Osteocyte (in vitro differentiated cells): ENCODE measurements at places on chromosomes 2 and 18. TPM values are rescaled to one million over a fixed set of nuclear protein-coding genes. Genes with fewer than 3 reads are reported as not detected.
A peak's percentile ranks its signal among the peaks of the same experiment; 100 is the strongest.

- DNase-seq: peak; percentile 72
- H3K27ac ChIP-seq: no peak overlapping the region
- H3K27me3 ChIP-seq: no peaks in the 10 kb centered on the region
Observed at GRCh38 chr2:128258218-128258617, 60.5 kb downstream of the HS6ST1 start.

- no peak for DNase-seq
- peaks cover 3% of the 10 kb centered on the region for H3K4me1 ChIP-seq
- H3K27me3 ChIP-seq: peaks cover 7% of the 10 kb centered on the region
- no peaks in the 10 kb centered on the region for H3K36me3 ChIP-seq
- no peak overlapping the region for H3K27ac ChIP-seq
- H3K4me3 ChIP-seq: no peak overlapping the region
Observed at GRCh38 chr2:8607606-8608005, 74.2 kb upstream of the ID2 start.

GRCh38 chr2:73827018-73827417 lies 1.7 kb upstream of the STAMBP start:
- H3K4me1 ChIP-seq: peaks cover 29% of the 10 kb centered on the region
- H3K27ac ChIP-seq: no peak overlapping the region
- H3K36me3 ChIP-seq: peaks cover 2% of the 10 kb centered on the region
- no peak for DNase-seq

DNA sequence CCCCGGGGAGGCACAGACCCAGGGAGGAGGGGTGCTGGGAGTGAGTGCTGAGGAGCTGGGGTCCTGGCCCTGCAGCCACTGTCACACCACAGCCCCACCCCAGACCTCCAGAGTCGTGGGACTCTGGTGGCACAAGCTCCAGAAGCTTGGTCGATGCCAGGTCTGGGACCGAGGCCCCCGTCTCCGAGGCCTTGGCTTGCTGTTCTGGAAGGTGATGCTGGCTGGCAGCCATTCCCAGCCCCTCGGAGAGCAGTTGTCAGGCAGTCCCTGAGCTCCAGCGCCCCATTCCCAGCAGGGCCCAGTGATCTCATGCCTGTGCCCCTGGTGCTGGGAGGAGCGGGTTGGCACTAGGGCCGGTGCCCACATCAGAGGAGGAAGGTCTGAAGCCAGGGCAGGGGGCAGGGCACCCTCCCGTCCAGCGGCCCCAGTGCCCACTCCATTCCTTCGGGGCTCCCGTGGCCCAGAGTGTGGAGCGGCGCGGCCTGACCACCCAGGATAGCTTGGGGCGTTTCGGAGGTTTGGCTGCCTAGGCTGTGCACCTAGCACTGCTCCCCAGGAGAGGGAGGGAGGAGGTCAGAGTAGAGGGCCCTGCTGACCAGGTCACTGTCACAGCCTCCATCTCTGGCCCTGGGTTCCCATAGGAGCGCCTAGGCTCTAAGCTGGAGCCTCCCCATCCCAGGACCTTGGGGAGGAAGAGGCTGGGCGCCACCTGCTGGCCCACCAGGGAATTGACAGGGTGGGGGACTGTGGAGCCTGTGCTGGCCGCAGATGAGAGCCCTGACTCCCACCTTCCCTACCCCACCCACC lies 16.8 kb upstream of the ALPI start:
- H3K4me1 ChIP-seq: peaks cover 6% of the 10 kb centered on the region
- peaks cover 4% of the 10 kb centered on the region for H3K27me3 ChIP-seq
- DNase-seq: no peak
- H3K36me3 ChIP-seq: no peaks in the 10 kb centered on the region

- H3K36me3 ChIP-seq: peaks cover 50% of the 10 kb centered on the region
- DNase-seq: no peak
- H3K27ac ChIP-seq: no peak overlapping the region
- no peaks in the 10 kb centered on the region for H3K27me3 ChIP-seq
- no peak overlapping the region for H3K4me3 ChIP-seq
Observed at GRCh38 chr18:57574866-57575265, 11.6 kb downstream of the FECH start.

DNA sequence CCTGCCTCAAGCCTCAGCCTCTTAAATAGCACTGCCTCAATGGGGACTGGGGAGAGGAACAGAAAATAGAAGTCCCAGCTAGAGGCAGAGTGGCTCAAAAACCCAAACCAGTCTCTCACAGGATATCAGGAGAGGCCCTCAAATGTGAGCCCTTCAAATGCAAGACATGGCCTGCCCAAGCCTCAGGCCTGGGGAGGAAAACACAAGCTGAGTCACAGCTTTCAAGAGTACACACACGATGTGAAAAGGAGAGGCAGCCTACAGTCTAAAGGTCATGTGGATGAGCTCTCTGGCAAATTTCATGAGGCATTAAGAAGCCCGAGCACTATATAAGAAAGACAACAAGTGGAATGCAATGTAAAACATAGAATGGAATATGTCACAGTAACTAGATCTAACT lies 316.6 kb upstream of the MEX3C start:
- no peak for DNase-seq
- H3K4me1 ChIP-seq: no peaks in the 10 kb centered on the region
- H3K27me3 ChIP-seq: no peaks in the 10 kb centered on the region
- H3K4me3 ChIP-seq: no peak overlapping the region

GRCh38 chr2:181389524-181389923 lies 67.7 kb upstream of the ITGA4 start:
- no peak overlapping the region for H3K4me3 ChIP-seq
- no peak for DNase-seq
- H3K36me3 ChIP-seq: no peaks in the 10 kb centered on the region
- peaks cover 7% of the 10 kb centered on the region for H3K4me1 ChIP-seq
- no peaks in the 10 kb centered on the region for H3K27me3 ChIP-seq

DNA sequence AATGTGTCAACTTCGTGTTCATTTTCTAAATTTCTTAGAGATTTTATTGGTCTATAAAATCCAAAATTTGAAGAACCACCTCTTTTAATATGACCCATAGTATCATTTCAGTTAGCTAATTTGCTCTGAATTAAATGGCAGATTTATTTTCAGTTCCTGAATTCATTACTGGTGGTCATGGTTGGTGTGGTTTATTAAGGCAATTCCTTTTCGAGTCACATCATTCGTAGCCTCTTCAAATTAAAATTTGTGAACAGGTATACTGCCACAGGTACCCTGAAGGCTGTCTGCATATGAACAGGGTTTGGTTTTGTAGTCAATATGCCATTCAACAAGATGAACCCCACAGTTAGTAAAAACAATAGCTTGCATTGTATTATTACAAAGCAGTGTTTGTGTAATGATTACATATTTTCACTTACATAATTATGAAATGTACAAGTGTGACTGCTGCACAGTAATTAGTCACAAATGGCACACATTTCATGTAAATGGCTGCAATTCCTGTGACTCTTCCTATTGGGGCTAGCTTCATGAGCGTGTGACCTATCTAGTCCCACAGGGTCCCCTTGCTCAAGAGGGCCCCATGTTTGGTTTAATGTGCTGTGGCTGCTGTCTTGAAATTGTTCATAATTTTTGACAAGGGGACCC lies 48.9 kb downstream of the CDC42EP3 start:
- H3K27ac ChIP-seq: no peak overlapping the region
- no peak for DNase-seq
- H3K36me3 ChIP-seq: no peaks in the 10 kb centered on the region
- H3K27me3 ChIP-seq: no peaks in the 10 kb centered on the region
- H3K4me1 ChIP-seq: peaks cover 20% of the 10 kb centered on the region

GRCh38 chr2:27024188-27024587 lies 8.6 kb upstream of the TMEM214 start:
- no peak overlapping the region for H3K27ac ChIP-seq
- H3K4me3 ChIP-seq: no peak overlapping the region
- peaks cover 10% of the 10 kb centered on the region for H3K36me3 ChIP-seq
- H3K4me1 ChIP-seq: peaks cover 9% of the 10 kb centered on the region

DNA sequence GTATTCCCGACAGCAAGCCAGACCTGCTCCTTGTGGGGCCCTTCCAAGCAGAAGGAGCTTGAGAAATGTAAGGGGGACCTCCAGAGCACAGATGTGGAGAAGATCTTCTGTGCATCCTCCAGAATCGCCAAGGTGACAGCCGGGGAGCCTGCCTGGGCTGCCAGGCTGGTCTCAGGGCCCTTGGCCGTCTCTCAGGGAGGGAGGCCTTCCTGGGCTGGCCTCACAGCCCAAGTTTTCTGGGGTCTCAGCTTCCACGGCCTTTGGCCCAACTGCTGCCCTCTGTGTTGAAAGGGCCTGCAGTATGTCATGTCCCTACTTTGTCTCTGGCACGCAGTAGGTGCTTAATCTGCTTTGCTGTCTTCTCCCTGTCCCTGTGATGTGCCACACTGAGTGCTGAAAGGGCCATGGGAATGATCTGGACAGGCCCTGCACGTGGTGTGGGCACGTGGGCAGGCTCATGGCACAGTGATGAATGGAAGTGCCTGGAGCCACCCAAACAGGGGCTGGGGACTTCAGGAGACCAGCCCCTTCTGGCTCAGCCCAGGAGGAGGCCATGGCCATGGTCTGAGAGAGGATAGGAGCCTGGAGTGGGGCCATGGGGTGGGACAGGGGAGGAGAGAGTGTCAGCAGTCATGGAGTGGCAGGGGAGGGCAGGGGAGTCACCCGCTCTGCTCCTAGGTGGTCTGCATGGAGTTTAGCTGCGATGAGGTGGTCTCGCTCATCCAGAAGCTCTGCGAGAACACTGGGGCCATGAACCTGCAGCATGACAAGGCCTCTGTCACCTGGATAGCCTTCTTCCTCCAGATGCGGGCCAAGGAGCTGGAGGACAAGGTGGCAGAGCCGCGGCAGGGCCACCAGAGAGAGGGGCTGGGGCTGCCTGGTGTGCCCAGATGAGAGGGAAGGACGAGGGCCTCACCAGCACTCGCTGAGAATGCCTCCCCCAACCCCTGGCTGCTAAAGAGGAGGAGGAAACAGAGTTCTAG lies 35.4 kb downstream of the HJURP start:
- no peak for DNase-seq
- peaks cover 19% of the 10 kb centered on the region for H3K4me1 ChIP-seq
- H3K27ac ChIP-seq: no peak overlapping the region
- H3K4me3 ChIP-seq: no peak overlapping the region
- H3K36me3 ChIP-seq: no peaks in the 10 kb centered on the region
- peaks cover 4% of the 10 kb centered on the region for H3K27me3 ChIP-seq

GRCh38 chr2:185466915-185467314 lies 271.7 kb upstream of the FSIP2 start:
- H3K36me3 ChIP-seq: peaks cover 8% of the 10 kb centered on the region
- no peak overlapping the region for H3K4me3 ChIP-seq
- no peak for DNase-seq
- H3K27ac ChIP-seq: no peak overlapping the region
- no peaks in the 10 kb centered on the region for H3K27me3 ChIP-seq

GRCh38 chr18:48065601-48065995 lies 135.1 kb upstream of the SMAD2 start:
- H3K4me1 ChIP-seq: no peaks in the 10 kb centered on the region
- no peak for DNase-seq
- no peak overlapping the region for H3K27ac ChIP-seq
- H3K36me3 ChIP-seq: no peaks in the 10 kb centered on the region

- H3K36me3 ChIP-seq: peaks cover 13% of the 10 kb centered on the region
- no peaks in the 10 kb centered on the region for H3K27me3 ChIP-seq
- peak overlapping the region; percentile 99 for H3K27ac ChIP-seq
- H3K4me1 ChIP-seq: peaks cover 23% of the 10 kb centered on the region
- H3K4me3 ChIP-seq: peak overlapping the region; percentile 78
Observed at GRCh38 chr2:3536682-3537632, 17.6 kb upstream of the ADI1 start.

GRCh38 chr2:72833084-72833714 lies 7.4 kb upstream of the EXOC6B start:
- no peak overlapping the region for H3K27ac ChIP-seq
- no peak for DNase-seq
- no peaks in the 10 kb centered on the region for H3K36me3 ChIP-seq
- peaks cover 36% of the 10 kb centered on the region for H3K27me3 ChIP-seq

DNA sequence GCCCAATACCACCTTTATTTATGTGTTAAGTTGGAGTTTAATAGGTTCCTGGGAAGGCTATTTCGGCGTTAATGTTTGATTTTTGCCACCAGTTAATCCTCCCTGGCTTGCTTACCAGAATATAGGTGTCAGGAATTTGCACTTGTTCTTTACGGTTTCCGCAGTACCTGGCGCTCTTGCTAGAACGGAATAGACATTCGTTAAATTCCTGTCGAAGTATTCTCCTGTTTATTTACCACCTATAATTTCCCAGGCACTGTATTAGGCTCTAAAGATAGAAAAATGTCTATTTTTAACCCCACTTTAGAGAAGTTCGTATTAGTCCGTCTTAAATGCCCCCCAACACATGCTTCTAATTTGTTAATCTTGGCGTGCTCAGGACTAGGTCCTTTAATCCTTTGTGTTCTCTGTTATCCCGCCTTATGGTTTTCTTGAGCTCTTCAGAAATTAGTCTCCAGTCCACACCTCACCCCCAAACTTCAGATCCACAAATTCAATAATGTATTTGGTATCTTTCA lies 575 bp downstream of the CCDC150 start:
- no peaks in the 10 kb centered on the region for H3K36me3 ChIP-seq
- no peaks in the 10 kb centered on the region for H3K27me3 ChIP-seq
- no peak for DNase-seq
- H3K27ac ChIP-seq: peak overlapping the region; percentile 82
- H3K4me1 ChIP-seq: peaks cover 15% of the 10 kb centered on the region

GRCh38 chr2:173150963-173151362 lies 75.3 kb downstream of the MAP3K20 start:
- no peak for DNase-seq
- H3K4me3 ChIP-seq: no peak overlapping the region
- H3K27ac ChIP-seq: peak overlapping the region; percentile 51
- peaks cover 6% of the 10 kb centered on the region for H3K36me3 ChIP-seq
- peaks cover 44% of the 10 kb centered on the region for H3K4me1 ChIP-seq

DNA sequence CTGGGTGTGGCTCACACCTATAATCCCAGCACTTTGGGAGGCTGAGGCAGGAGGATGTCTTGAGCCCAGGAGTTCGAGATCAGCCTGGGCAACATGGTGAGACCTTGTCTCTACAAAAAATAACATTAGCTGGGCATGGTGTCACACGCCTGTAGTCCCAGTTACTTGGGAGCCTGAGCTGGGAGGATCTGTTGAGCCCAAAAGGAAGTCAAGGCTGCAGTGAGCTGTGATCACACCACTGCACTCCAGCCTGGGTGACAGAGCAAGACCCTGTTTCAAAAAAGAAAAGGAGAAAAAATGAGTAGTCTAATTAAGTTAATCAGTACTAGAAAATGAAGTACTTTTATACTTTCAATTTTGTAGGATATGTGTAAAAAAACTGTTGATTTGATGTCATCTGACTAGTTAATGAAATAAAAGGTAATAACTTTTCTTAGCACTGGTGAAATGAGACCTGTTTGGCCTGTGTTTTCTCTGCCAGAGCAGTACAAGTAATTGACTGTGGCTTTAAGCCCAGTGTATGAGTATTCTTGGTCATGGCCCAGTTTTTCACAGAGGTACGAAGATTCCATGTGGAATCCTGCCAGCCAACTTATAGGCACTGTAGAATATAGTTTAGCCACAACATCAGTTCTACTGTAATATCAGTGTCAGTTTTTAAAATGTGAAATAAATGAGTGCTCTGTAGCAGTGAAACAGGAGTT lies 35.8 kb downstream of the MFSD6 start:
- no peak for DNase-seq
- no peaks in the 10 kb centered on the region for H3K36me3 ChIP-seq
- H3K4me3 ChIP-seq: no peak overlapping the region
- peaks cover 4% of the 10 kb centered on the region for H3K4me1 ChIP-seq
- no peaks in the 10 kb centered on the region for H3K27me3 ChIP-seq

NYAP2 gene
- not detected in 2 replicates for total RNA-seq

RANBP2 gene
- 52.8 and 58.6 TPM in 2 replicates for total RNA-seq

CIB4 gene
- not detected in 2 replicates for total RNA-seq

CREG2 gene
- total RNA-seq: not detected in 2 replicates

ITGB6 gene
- total RNA-seq: 0.13 TPM in 2 replicates

ZNF804A gene
- not detected in 2 replicates for total RNA-seq
